ENCODE measurements at places on chromosomes 3 and 15.
A peak's percentile ranks its signal among the peaks of the same experiment; 100 is the strongest.

DNA sequence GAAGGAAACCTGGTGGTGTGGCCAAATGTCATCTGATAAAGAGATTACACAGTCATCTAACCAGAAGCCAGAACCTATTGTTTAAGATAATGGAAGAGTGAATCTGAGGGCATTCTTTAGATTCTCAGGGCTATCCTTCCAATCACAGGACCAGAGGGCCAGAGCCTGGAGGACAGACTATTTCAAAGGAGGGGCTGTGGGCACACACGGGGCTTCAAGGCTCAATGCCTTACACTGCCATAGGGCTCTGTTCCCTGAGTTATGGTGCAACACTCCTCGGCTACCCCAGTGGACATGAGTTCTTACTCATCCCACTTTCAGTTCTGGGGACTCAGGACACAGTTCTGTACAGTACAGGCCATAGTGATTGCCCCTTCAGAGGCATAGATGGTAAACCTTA lies 343.9 kb upstream of the ALCAM start:
- no peak for DNase-seq

DNA sequence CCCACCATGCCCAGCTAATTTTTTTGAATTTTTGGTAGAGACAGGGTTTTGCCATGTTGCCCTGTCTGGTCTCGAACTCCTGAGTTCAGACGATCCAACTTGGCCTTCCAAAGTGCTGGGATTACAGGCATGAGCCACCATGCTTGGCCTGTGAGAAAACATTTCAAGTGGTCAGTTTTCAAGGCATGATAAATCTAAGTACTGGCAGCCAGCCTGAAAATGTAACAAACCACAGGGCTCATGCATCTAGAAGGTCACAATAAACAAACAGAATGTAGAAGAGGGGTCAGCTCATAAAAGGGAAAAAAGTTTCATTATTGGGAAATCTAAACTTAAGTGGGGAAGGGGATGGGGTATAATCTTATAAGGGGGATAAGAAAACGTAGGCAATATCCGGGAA lies 39.9 kb downstream of the PPCDC start:
- no peak for DNase-seq

DNA sequence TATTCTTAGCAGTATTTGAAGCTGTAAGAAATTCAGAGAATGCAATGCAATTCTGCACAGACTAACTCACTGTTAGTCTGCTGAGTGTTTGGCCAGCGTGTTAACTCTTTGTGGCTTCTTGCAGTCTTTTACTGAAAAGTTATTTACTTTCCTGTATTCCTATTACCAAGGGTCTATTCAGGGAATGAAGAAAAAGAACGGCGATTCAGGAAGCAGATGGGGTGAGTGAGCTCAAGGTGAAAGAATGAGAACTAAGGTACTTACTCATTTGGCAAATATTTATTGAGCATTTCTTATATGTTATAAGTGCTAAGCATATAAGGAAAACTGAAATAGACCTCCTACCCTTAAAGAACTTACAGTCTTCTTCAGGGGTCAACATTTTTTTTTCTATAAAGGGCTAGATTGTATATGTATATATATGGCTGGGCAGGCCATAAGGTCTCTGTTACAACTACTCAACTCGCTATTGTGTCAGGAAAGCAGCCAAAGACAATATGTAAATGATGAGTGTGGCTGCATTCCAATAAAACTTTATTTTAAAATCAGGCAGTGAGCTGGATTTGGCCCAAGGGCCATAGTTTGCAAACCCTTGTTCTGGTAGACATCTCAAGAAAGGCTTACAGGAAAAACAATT lies 271.9 kb upstream of the GADL1 start:
- DNase-seq, result no peak

- DNase-seq, result no peak
Observed at GRCh38 chr15:29470311-29470710, 200.7 kb upstream of the NSMCE3 start.

- peak; percentile 19 for DNase-seq
Observed at GRCh38 chr3:184812662-184813042, 686 bp downstream of the VPS8 start.

DNA sequence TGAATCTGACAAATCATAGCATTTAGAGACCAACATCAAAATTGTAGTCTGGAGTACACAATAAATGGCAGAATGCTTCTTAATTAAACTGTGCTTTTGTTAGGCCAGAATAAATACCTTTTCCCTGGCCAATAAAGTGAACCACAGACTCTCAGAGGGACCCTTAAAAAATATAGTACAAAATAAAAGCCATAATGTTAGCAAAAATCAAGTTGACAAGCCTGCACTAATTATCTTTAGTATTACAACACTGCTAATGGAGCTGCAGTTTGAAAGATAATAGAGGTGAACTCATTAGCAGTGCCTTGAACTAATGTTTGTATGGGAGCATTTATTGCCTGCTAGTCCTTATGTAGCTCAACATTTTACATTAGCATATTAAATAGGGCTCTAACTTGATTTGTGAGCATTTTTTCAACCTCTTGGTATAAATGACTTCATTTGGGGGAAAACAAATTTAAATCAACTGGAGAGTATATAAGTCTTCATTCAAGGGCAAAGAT lies 801.3 kb downstream of the EPHA3 start:
- no peak for DNase-seq

GRCh38 chr3:44228900-44229299 lies 12.8 kb upstream of the TOPAZ1 start:
- no peak for DNase-seq

GRCh38 chr3:109804697-109805096 lies 467.4 kb upstream of the DPPA4 start:
- DNase-seq, result no peak

DNA sequence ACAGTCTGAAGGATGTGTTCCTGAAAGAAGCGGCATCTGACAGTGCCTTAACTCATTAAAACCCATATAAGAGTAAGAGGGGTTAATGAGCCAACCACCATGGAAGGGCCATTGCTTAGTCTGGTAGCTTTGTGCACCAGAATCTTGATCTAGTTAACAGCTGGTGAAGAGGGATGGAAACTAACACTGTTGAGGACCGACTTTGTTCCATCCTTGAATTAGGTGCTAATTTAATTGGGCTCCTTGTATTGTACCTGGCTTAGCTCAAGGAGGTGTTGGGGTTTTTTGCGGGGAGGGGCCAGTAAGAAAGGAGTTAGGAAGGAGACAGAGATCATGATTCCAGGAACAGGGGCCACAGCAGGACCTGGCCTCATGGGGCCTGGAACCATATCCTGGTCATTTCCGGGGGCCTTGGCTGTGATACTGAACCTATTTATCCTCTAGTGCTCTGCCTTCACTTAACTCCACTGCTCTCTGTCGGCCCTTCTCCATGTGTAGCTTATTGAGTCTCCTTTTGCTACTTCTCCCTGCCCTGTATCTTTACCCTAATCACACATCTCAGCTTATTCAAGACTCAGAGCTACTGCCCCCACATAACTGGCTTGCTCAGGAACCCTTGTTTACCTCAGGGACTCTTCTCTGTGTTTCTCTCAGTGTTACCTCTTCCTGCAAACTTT lies 93.0 kb downstream of the RPL22L1 start:
- no peak for DNase-seq

- no peak for DNase-seq
Observed at GRCh38 chr3:28700728-28701127, 352.1 kb upstream of the AZI2 start.

DNA sequence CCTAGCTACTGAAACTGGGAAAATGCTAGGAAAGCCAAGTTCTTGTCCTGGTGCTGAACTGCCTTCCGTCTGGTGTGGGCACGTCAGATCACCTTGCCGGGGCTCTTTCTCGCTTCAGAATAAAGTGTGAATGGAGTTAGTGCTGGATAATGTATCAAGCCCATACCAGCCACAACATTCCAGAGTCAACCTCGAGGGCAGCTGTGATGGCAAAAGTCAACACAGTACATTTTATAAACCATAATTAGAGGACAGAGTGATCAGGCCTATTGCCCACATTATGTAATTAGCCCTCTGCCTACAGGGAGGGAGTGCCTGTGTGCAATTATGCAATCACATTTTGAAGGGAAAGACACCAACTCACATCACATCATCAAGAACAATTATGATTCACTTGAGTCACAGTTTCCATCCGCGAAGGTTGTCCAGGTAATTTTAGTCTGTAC lies 165.2 kb downstream of the RORA start:
- DNase-seq, result no peak

DNA sequence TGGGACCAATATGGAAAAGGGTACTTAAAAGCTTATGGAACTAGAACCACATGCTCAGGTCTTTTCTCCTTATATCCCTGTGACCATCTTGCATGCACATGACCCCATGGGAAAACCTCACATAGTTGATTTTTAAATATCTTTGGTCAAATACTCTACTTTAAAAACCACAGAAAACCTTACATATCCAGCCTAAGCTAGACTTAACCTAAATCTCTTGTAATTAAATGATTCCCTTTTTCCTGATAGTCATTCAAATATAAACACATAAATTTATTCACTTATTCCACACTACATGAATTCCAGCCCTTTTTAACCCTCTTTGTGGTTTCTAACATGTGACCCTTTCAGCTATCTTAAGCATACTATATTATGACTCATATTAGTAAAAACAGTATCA lies 46.8 kb downstream of the DNAJC13 start:
- DNase-seq, result peak; percentile 37

GRCh38 chr3:44976002-44976815 lies at the start of the genes EXOSC7 and ZDHHC3:
Gene EXOSC7, plus strand, starts transcription at chr3:44976244. Its CDS starts 34 bp downstream, at chr3:44976278.
Gene ZDHHC3, minus strand, starts transcription at chr3:44976174. Its CDS starts 16,738 bp downstream, at chr3:44959436.
- peak; percentile 94 for DNase-seq

- DNase-seq, result peak; percentile 81
Observed at GRCh38 chr3:152376351-152377183, 107.8 kb downstream of the MBNL1 start.

GRCh38 chr15:63049783-63050371 lies 7.3 kb downstream of the TPM1 start:
- peak; percentile 59 for DNase-seq

DNA sequence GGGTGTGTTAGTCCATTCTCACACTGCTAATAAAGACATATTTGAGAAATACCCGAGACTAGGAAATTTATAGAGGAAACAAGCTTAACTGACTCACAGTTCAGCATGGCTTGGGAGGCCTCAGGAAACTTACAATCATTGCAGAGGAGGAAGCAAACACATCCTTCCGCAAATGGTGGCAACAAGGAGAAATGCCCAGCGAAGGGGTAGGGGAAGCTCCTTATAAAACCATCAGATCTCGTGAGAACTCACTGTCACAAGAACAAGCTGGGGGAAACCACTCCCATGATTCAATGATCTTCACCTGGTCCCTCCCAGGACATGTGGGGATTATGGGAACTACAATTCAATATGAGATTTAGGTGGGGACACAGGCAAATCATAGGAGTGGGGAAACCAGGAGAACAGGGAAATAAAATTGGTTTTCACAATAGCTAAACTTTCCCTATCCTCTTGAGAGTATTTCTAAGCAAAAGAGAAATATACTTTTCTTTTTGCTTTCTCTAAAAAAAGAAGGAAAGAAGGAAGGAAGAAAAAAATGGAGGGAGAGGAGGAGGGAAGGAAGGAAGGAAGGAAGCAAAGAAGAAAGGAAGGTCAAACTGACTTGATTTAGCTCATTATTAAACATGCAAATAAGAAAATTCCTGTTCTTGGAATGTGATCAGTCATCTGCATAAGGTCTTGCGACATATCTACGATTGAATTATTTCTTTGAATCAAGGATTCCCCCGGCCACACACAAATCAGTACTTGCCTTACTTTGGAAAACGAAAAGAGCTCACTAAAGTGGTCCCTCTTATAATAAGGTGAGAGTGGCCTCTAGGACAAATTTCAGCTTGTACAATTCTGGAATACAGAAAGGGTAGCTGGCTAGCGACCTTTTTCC lies 75.2 kb downstream of the LIPC start:
- no peak for DNase-seq

GRCh38 chr3:154510780-154511179 lies 80.8 kb upstream of the GPR149 start:
- DNase-seq, result no peak

DNA sequence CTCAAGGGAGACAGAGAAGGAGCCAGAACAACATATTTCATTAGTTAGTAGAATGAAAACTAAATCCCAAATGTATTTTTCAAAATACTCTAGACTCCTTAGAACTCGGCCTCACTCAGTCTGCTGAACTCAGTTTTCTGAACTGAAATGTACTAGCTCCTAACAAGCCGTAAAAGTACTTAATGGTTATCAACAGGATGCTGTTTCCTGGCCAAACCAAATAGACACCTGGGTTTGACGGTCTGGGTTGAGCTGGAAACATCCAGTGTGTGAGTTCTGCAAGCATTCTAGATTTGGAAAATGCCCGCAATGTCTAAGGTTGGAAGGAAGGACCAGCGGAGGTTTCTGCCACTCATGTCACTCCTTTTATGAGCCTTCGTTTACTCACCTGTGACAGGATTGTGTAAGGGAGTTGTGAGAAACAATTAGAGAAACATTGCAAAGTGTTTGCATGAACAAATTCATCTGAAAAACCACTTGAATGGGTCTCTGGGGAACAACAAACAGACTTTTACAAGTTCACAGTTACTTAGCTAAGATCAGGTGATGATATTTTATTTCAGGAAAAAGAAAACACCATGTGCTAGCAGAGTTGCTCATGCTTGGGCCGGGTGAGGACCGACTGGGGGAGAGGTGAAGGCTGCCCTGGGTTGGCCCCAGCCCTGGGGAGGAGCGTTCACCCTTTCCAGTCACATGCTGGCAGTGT lies 151.0 kb downstream of the ALDH1A2 start:
- no peak for DNase-seq

GRCh38 chr15:94196531-94196930 lies 34.8 kb upstream of the MCTP2 start:
- DNase-seq, result no peak

GRCh38 chr3:122415104-122415744 lies 638 bp downstream of the WDR5B start:
- DNase-seq, result peak; percentile 80

GRCh38 chr3:113825090-113825489 lies 13.5 kb upstream of the GRAMD1C start:
- DNase-seq, result peak; percentile 34

- DNase-seq, result no peak
Observed at GRCh38 chr3:63500196-63500595, 152.3 kb upstream of the SNTN start.

Data from hematopoietic multipotent progenitor cell treated with erythropoietin and hydrocortisone succinate and interleukin-3 and kit ligand, for 4 days (in vitro differentiated cells).